ENCODE measurements at places on chromosomes 3 and 15.

- DNase-seq, result no peak
Observed at GRCh38 chr15:92149029-92149428, 244.7 kb upstream of the ST8SIA2 start.

- no peak for DNase-seq
Observed at GRCh38 chr3:20478436-20478835, 292.4 kb upstream of the SGO1 start.

- DNase-seq, result no peak
Observed at GRCh38 chr15:23628612-23629233, 18.9 kb downstream of the MAGEL2 start.

DNA sequence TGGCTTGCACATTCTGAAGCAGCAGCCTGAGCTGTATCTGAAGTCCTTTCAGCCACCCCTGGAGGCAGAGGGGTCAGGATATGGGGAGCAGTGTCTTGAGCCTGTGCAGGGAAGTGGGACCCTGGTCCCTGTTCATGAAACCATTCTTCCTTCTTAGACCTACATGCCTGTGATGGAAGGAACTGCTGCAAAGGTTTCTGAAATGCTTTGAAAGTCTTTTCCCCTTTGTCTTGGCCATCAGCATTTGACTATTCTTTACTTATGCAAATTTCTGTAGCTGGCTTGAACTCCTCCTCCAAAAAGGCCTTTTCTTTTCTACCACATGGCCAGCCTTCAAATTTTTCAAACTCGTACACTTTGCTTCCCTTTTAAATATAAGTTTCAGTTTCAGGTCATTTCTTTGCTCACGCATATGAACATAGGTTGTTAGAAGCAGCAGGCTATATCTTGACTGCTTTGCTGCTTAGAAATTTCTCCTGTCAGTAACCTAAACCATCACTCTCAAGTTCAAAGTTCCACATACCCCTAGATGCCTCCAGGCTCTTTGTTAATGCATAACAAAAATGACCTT is 62.3 kb downstream of the GALK2 start:
- no peak for DNase-seq

DNA sequence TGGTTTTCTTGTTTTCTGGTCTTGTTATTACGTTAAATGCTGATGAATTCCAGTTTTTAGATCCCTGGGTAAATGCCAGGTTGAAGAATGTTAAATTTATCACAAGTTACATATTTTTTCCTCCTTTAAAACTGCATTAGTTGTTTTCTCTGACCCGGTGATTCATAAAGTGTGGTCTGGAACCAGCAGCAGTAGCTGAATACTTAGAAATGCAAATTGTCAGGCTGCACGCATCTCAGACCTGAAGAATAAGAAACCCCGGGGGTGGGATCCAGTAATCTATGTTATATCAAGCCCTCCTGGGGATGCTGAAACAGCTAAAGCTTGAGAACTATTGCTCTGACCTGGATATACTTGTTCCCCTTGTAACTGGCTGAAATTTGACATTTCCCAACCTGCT is 69.1 kb downstream of the PEX5L start:
- no peak for DNase-seq

- DNase-seq, result no peak
Observed at GRCh38 chr15:73069109-73069508, 16.8 kb downstream of the NEO1 start.

DNA sequence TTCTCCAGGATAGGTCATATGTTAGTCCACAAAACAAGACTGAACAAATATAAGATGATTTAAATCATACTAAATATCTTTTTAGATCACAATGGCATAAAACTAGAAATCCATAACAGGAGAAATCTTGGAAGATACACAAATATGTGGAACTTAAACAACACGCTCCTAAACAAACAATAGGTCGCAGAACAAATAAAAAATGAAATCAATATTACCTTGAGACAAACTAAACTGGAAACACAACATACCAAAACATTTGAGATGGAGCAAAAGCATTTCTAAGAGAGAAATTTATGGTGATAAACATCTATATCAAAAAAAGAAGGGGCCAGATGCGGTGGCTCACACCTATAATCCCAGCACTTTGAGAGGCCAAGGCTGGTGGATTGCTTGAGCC is 8.3 kb upstream of the TMCO5A start:
- no peak for DNase-seq

DNA sequence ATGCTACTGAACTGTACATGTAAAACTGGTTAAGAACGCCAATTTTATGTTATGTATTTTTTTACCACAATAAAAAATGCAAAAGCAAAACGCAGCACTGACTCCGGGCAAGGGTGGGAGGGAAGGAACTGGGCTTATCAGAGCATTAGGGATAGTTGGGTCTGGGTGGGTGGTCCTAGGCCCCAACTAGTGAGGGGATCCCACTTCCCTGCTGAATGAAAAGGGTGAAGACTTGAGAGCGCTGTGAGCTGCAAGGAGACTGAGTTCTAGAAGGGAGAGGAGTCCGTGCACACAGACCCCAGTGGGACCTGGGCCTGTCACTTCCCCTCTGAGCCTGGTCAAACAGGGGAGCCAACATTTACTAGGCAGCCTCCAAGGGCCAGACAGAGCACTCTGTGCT is 98.6 kb downstream of the TPRA1 start:
- DNase-seq, result no peak

DNA sequence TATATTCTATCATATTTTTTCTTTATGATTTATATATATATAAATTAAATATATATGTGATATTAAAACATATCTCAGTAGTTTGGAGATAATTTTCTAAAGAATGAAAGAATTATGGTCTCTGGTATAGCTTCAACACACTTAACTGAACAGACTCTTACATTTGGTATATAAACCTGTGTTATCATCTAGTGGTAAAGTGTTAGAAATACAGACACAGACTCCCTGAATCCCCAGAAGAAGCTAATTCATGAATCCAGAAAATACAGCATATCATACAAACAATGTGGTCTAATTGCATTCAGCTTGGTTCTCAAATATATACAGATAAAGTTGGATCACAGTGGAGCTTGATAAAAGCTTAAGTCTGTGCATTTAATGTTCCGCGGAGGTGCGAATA is 1100.4 kb downstream of the ROBO2 start:
- DNase-seq, result no peak

DNA sequence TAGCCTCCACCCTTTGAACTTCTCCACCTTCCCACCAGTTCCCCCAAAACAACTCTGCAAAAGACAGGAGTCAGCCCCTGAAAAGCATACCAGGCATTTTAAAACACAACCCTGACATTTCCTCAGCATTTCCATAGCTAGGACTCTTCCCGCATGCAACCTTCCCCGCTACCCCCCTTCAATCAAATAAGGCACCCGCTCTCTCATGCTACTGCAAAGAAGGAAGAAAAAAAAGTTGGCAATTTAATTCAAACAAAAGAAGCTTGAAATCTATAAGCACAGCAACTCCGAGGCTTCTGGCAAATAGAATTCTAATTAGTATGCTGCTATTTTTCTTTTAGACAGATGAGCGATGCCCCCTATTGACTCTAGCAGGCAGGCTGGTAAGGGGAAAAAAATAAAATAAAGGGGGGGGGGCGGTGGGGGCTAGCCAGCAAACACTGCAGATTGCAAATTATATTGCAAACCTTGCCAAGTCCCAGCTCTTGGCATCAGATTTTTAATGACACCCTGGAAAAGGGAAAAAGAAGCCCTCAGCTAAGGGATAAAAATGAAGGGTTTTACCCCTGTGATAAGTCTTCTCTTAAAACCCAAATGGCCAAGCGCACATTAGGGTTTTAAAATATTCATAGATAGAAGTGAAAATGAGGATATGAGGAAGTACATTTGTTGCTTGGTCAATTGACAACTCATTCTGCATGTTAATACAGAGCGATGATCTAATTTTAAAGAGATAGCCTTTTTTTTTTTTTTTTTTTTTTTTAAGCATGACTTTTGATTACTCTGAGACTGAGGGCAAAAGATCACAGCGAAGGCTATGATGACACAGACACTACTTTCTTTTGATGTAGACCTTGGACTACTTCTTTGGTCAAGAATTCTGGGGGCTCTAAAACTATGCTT is 255.2 kb downstream of the NR2F2 start:
- DNase-seq, result no peak

GRCh38 chr3:21879184-21879886 is 128.3 kb upstream of the ZNF385D start:
- no peak for DNase-seq

- DNase-seq, result no peak
Observed at GRCh38 chr3:192060160-192060781, 599.3 kb downstream of the PYDC2 start.

DNA sequence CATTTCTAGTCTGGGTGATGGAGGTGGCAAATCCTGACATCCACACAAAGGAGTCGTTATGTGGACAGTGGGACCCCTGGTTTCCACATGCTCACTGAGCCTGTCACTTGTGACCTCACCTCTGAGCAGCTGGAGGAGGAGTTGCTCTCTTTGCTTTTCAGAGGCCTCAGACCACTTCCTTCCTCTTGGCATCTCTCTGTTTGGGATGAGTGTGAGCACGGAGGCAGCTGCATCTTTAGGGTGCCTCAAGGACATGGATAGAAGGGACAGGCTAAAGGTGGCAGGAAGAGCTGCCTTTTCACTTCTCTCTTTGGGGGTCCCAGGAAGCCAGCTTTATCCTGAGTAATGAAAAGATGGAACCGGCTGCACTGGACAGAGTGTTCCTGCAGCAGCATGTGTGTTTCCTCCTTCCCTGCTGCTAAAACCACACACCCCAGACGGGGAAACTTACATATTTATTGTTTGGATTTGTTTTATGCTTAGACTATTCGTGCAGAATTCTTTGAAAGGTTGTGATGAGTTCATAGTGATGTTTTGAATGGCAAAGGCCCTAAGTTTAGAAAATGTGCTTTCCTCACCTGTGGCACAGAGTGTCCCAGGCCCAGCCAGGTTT is 31.8 kb downstream of the GPR171 start:
- no peak for DNase-seq

DNA sequence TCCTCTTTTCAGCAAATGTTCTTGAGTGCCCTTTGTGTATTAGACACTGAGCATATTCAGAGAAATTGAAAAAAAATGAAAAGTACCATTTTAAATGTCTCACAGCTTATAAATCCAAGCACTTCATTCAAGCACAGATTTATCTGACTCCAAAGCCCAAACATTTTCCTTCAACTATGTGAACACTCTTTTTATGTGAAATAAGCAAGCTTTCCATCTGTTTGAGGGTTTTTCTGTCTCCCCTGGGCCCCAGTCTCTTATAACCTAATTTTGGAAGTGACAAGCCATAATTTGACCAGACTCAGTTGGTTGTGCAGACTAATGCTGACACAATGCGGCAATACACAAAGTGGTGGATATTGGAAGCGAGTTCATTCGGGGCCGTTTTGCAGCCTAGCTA is 170.3 kb downstream of the CNTN6 start:
- no peak for DNase-seq

- DNase-seq, result no peak
Observed at GRCh38 chr3:123338620-123339061, 110.2 kb downstream of the ADCY5 start.

GRCh38 chr15:26374806-26375205 is 398.1 kb downstream of the GABRB3 start:
- DNase-seq, result no peak

All from amygdala (tissue), 56 donors.